ENCODE measurements at places on chromosomes 13 and 19.

DNA sequence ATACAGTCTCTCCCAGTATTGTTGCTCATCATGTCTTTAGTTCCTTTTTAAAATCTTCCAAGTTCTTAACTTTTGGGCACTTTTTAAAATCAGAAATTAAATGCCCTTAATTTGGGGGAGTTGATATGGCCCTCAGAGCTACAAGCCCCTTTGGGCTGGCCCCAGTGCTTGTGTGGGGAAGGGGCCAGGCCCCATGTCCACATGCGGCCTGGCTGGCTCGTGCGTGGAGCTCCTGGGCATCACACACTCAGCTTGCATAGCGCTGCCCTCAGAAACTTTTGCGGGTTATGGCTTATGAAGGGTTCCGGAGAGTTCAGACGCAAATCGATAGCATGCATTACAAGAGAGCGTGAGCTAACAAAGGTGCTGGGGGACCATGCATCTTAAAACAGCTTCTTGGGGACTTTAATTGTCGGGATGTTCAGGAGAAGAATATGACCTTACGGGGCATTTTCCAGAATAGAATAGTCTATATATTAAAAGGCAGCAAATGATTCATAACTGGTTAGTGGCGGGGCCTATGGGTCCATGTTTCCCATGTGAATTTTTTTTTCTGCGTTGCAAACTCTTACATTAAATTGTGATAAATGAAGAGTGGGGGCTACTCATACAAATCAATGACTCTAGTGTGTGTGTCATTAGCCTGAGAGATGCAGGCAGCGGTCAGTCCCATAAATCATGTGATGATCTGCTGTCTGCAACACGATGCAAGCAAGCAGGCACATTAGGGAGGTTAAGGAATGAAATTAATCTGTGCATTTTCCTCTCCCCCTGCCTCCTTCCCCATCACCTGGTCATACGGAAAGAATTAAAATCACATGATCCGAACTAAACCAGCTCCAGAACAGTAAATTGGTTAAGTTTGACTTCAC is 185.8 kb upstream of the TSHZ3 start:
- DNase-seq, result no peak

- no peak for DNase-seq
These were observed 12.8 kb downstream of the CAPS start for GRCh38 chr19:5926641-5927440.

GRCh38 chr19:45591004-45591637 is 6.5 kb upstream of the OPA3 start:
- no peak for DNase-seq

GRCh38 chr19:51121257-51121656 is 3.4 kb upstream of the SIGLEC9 start:
- no peak for DNase-seq

GRCh38 chr19:30848636-30849425 is 476.6 kb downstream of the ZNF536 start:
- DNase-seq, result no peak

- DNase-seq, result no peak
These were observed 3.7 kb downstream of the TINCR start for GRCh38 chr19:5563935-5564612.

DNA sequence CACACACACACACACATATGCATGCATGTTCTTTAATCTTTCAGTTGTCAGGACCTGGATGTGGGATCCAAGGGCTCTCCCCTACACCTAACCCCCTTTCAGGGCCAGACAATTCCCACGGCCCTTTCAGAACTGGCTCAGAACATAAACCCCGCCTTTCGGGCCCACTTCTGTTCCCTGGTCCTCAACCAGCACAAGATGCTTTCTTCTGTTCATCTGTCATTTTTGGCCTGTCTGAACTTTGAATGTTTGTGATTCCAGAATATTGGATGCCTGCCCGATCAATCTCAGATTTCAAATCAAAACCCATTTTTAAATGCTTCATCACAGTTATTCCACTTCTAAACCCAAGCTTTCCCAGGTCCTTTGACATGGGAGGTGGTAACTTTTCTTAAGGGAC is 167.3 kb downstream of the USP12 start:
- DNase-seq, result no peak
